ENCODE measurements at places on chromosomes 11 and 22.

DNA sequence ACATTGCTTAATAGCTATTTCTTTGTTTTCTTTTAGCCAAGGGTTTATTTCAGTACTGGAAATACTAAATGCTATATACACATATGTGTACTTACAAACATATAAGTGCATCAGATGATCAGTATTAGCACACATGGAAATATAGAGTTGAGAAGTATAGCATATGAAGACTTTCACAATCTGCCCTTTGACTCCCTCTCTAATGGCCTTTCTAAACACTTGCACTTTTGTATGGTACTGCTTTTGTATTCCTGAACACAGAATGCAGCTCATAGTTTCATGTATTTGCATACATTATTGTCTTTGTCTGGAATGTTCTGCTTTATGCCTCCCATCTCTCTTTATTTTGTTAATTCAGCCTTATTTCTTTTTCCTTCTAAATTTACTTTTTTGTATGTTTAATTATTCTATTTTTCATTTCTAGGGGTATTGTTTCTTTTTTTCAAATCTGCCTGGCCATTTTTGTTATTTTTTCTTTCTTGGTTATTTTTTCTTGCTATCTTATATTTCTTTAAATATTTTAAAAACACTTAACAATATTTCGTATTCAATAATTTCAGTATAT, 28.8 kb downstream of the ACER3 start:
- no peak for DNase-seq

GRCh38 chr11:110026858-110027626, 66.2 kb upstream of the ZC3H12C start:
- DNase-seq = no peak

GRCh38 chr11:28835790-28836189, 727.6 kb downstream of the METTL15 start:
- no peak for DNase-seq

GRCh38 chr11:76629116-76629852, 41.3 kb downstream of the LRRC32 start:
- peak; percentile 20 for DNase-seq

DNA sequence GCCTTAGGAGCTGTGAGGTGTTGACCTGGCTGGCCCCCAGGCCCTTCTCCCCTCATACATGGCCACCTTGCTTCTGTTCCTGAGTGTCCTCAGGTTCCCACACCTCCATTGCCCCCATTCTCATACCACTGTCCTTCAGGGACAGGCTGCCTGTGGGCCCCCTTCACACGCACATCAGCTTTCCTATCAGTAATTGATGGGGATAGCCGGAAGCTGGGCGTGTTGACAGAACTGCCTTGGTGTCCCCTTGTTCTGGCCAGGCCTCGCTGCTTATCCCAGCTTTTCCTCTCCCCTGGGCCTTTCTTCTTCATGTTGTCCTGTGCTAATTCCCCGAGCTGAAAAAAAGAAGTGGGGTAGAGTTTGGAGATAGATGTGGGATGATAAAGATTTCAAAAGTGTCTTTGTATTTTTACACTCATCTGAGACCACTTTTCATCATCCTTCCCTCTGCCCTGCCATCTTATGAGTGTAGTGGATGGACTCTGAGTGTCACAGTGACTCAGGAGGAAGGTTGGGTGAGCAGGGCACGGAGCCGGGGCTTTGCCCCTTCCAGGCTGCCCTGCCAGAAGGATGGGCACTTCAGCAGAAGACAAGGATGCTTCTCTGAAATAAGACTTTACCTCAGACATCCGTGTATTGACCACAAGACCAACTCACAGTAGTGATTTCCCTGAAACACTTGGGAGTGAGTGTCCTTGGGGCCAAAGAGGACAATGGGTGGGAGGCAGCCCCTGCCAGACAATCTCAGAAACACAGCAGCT, 42.8 kb downstream of the MED15 start:
- no peak for DNase-seq

GRCh38 chr11:76206077-76206326, 300 bp downstream of the WNT11 start:
- no peak for DNase-seq

- DNase-seq = no peak
These were observed 25.0 kb upstream of the SYN3 start for GRCh38 chr22:33083212-33083611.

DNA sequence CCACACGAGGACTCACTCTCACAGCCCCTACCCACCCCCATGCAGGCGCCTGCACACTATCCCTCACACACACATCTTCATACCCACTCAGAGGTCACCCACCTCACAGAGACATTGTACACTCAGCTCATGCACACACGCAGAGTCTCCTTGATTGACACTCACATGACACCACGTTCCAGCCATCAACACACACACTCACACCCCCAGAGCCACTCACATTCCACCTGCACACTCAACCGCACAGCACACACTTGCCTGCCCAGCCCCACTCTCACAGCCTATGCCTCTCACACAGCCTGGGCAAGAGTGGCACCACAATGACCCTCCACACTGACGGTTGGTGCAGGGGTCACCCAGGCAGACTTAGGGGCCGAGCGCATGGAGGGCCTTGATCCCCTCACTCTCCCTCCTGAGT, 2.2 kb downstream of the SPI1 start:
- DNase-seq = no peak

- DNase-seq = no peak
These were observed 112.0 kb upstream of the DDI1 start for GRCh38 chr11:103924166-103925013.

GRCh38 chr11:10597877-10598351, 29.4 kb upstream of the LYVE1 start:
- no peak for DNase-seq

DNA sequence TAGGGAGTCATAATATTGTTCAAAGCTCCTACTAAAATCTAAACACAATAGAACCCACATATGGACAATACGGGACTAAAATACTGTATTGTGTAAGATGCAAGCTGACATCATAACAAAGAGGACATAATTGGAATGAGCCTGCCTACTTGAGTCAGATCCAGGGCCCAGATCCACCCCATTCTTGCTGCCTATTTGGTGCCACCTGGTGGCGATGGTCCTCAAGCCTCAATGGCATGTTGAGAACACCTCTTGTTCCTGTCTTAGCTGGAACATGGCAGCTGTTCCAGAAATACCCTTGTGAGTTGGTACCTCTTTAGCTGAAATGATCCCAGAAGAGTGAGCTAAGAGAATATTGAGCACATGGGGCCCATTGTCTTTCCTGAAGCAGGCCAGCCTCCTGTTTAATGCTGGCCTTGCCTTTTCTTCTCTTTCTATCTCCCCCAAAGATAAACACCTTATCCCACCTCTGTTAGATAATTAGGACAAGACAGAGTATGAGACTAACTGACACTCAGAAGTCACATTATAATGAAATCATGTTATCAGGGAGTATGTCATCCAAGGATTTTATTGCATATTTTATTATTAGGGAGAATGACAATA, 680.9 kb upstream of the ANO5 start:
- no peak for DNase-seq

DNA sequence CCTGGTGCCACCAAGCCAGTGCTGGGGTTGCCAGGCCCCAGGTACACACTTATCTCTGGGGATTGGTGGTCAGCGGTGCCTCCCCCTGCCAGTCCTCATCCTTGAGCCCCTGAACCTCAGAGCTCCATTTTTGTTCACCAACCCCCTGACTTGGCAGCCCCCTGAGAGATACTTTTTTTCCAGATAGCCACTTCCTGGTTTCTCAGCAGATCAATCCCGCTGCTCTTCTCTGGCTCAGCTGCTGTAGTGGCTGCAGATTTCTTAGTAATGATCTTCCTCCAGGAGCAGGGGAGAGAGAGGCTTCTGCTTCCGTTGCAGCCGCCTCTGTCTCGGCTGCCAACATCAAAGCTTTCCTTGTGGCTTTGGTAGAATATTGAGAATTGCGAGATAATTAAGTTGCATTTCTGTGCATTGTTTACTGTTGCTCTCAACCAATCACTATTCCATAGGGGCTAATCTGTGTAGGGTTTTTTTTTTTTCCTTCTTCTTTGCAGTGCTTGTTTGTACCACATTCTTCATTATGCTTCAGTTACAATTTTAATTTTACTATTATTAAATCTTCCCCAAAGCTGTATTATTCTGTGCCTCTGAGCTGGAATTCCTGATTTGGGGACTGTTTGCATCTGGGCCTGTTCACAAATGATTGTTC, 92.1 kb downstream of the PKNOX2 start:
- no peak for DNase-seq

GRCh38 chr11:91946397-91946951, 278.1 kb upstream of the FAT3 start:
- DNase-seq = no peak

All from activated naive CD4-positive, alpha-beta T cell treated with Interleukin-2 at 50 U/mL for 16 hours (primary cell).